Mesothelial cell of epicardium (in vitro differentiated cells): ENCODE measurements at places on chromosomes 1 and 21.

- H3K4me3 ChIP-seq = no peak overlapping the region
- peaks cover 43% of the 10 kb centered on the region for H3K27me3 ChIP-seq
- H3K27ac ChIP-seq = no peak overlapping the region
- H3K4me1 ChIP-seq = peaks cover 17% of the 10 kb centered on the region
Measured at GRCh38 chr1:63134501-63135173, 187.7 kb upstream of the FOXD3 start.

DNA sequence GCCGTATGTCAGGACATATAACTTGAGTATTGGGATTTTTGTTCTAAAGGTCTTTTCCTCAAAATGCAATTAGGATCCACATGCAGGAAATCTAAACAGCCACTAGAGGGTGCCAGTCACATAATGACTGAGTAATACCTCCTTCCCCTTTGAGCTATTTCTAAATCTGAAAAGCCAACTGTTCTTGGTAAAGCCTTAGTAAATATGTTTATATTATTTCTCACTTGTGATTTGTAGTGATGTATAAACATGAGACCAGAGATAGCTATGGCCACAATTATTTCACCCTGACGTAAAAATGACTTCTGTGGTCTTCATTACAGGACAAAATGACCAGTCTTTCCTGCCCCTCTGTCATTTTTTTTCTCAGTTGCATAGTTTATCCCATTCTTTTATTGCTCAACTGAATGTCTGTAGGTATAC, 41.0 kb upstream of the DR1 start:
- H3K36me3 ChIP-seq = peaks cover under 1% of the 10 kb centered on the region
- H3K27ac ChIP-seq = no peak overlapping the region
- no peaks in the 10 kb centered on the region for H3K4me1 ChIP-seq

DNA sequence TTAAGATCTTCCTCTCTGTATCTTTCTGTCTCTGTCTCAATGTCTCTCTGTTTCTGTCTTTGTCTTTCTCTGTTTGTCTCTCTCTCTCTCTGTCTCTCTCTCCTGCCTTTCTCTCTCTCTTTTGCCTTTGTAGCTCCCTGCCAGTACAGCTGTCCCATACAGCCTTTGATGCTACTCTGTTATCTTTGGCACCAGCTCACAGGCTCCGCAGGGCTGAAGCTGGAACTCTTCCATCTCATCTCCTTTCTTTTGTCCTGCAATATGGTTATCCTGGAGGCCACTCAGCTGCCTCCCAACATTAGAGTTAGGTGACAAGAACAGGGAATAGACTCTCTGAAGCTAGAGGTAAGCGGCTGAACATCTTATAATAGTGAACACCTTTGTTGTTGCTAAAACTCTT, 354.3 kb upstream of the NEGR1 start:
- H3K4me3 ChIP-seq = no peak overlapping the region
- peaks cover 7% of the 10 kb centered on the region for H3K4me1 ChIP-seq
- no peak overlapping the region for H3K27ac ChIP-seq
- H3K27me3 ChIP-seq = no peaks in the 10 kb centered on the region
- no peak for DNase-seq

DNA sequence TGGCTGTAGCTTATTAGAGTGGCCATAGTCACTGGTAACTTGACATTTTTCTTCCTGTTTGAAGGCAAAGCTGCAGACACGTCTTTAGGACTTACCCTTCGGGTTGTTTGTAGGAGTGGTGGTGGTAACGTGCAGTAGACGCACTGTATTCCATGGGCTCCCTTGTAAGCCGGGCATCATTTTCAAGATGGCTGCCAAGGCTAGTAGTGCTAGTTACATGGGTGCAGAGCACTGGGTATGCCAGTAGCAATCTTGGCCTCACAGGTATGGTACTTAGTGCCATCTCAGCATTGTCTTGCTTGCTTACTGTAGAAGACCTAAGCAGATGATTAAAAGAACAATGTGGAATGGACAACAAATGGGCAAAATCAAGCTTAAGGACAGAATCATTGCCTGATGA, 1.9 kb downstream of the YBX1 start:
- no peaks in the 10 kb centered on the region for H3K27me3 ChIP-seq
- H3K4me1 ChIP-seq = peaks cover 55% of the 10 kb centered on the region
- H3K36me3 ChIP-seq = no peaks in the 10 kb centered on the region
- peak overlapping the region; percentile 90 for H3K4me3 ChIP-seq
- peak overlapping the region; percentile 93 for H3K27ac ChIP-seq

GRCh38 chr1:39214998-39215873, 10.7 kb downstream of the MACF1 start:
- H3K4me1 ChIP-seq = peaks cover 29% of the 10 kb centered on the region
- no peaks in the 10 kb centered on the region for H3K27me3 ChIP-seq
- no peaks in the 10 kb centered on the region for H3K36me3 ChIP-seq
- H3K4me3 ChIP-seq = no peak overlapping the region

- no peaks in the 10 kb centered on the region for H3K36me3 ChIP-seq
- H3K4me1 ChIP-seq = peaks cover 36% of the 10 kb centered on the region
- H3K27me3 ChIP-seq = no peaks in the 10 kb centered on the region
- DNase-seq = no peak
- peak overlapping the region; percentile 89 for H3K4me3 ChIP-seq
- H3K27ac ChIP-seq = peak overlapping the region; percentile 98
Measured at GRCh38 chr1:28246427-28246832, 10.5 kb downstream of the ATP5IF1 start.

GRCh38 chr1:94988356-94988755, 61.4 kb upstream of the CNN3 start:
- H3K27ac ChIP-seq = no peak overlapping the region
- no peak for DNase-seq
- no peaks in the 10 kb centered on the region for H3K36me3 ChIP-seq
- no peaks in the 10 kb centered on the region for H3K27me3 ChIP-seq
- peaks cover 25% of the 10 kb centered on the region for H3K4me1 ChIP-seq
- H3K4me3 ChIP-seq = no peak overlapping the region

GRCh38 chr1:157880621-157881020, 39.0 kb upstream of the CD5L start:
- H3K27ac ChIP-seq = no peak overlapping the region
- no peaks in the 10 kb centered on the region for H3K4me1 ChIP-seq
- H3K36me3 ChIP-seq = no peaks in the 10 kb centered on the region
- no peak overlapping the region for H3K4me3 ChIP-seq
- peaks cover 16% of the 10 kb centered on the region for H3K27me3 ChIP-seq
